ENCODE measurements at places on chromosomes 5 and 9.
A peak's percentile ranks its signal among the peaks of the same experiment; 100 is the strongest.

- no peak for DNase-seq
Measured at GRCh38 chr9:70205366-70206020, 53.3 kb upstream of the SMC5 start.

- peak; percentile 80 for DNase-seq
Measured at GRCh38 chr5:79020861-79021561, 35.9 kb upstream of the ARSB start.

DNA sequence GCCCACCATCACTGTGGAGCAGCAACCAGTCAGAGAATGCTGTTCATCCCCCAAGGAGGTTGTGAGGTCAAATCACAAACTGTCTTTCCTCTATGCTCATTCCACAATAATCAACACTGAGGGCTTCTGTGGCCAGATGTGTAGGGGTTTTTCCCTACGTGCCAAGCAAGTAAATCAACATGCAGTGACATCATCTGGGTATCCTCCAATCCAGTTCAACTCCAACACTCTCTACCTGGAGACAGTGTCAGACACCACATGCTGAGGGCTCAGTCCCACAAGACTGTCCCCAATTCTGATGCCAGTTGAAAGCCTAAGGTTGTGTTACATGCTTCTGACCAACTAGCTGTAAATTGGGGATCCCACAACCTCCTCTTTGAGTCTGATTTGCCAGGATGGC lies 57.3 kb upstream of the DMRT1 start:
- DNase-seq, result no peak

DNA sequence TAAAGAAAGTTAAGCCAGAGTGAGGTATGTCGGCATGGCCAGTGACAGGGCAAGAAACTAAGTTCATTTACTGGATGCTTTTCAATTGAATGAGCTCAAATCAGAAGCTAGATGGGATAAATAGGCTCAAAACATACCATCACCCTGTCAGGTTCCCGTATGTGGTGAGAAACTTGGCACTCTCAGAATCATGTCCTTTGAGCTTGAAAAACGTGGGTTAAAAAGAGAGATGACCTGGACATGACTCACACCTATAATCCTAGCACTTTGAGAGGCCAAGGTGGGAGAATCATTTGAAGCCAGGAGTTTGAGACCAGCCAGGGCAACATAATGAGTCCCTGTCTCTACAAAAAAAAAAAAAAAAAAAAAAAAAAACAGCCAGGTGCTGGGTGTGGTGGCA lies 121.7 kb upstream of the RGMB start:
- DNase-seq, result no peak

- peak; percentile 58 for DNase-seq
Measured at GRCh38 chr9:108103046-108103693, 613.6 kb upstream of the KLF4 start.

DNA sequence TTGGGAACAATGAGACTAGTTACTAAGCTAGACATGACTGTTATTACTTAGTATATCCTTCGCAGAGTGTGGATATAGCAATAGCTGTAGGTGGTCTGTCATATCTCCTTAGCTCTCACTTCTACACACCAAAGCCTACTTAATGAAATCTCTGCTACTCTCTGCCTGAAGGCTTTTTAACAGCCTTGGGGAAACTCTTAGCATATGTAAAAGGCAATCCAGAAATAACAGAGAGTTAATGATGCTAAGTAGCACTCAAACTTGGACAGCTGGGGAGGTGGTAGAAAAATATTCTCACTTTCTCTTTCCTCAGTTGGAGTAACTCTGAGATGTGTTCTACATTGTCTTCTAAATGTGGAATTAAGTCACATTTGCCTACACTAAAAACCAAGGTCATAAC lies 30.2 kb upstream of the C6 start:
- no peak for DNase-seq

DNA sequence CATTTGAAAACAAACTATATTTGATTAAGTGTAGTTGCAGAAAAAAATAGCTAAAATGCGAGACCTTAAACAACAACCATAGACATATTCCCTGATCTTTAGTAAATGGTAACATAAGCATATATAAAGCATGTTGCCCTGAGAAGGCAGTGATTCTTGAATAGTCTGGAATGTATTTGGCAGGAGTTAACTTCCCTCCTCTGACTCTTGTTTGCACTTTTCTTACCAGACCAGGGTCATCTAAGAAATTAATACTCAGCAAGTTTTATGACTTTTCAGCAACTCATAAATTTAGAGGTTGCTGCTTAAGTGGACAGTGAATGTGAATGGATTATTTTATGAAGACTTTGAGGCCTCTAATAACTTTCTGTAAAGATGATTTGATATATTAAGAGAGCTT lies 55.3 kb upstream of the NUDT12 start:
- peak; percentile 26 for DNase-seq

- no peak for DNase-seq
Measured at GRCh38 chr5:23419115-23419514, 88.3 kb upstream of the PRDM9 start.

- DNase-seq, result no peak
Measured at GRCh38 chr9:116686135-116686534, 970 bp upstream of the TRIM32 start.

GRCh38 chr5:175867587-175868347 lies 3.6 kb upstream of the CPLX2 start:
- no peak for DNase-seq

DNA sequence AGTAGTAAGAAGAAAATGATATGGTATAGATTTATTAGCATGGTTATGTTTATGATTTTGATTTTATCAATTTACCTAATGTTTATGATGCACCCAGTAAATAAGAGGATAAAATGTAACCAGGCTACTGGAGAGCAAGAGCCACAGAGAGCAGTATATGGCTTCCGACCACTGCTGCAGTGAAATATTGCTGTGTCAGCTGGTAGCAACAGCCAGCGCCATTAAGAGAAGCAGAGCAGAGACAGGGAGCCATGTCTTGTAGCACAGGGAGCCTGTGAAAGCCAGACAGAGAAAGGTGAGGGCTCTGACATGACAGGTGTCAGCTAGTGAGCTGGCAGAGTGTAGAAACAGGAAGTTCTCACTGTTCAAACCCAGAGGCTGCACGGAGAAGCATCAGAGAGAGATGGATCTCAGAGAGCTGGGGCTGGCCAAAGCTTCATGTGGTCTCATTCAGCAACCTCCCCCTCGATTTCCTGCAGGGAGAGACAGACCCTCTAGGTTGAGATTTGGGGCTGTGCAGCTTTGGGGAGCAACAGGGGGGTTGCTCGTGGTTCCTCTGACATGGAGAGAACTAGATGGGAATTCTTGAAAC lies 202.1 kb downstream of the MED10 start:
- no peak for DNase-seq

GRCh38 chr9:37953206-37953774 lies 49.4 kb upstream of the SLC25A51 start:
- DNase-seq, result no peak

- DNase-seq, result no peak
Measured at GRCh38 chr5:127355337-127355736, 64.7 kb downstream of the MEGF10 start.

GRCh38 chr5:112706446-112707016 lies 31.2 kb upstream of the APC start:
- no peak for DNase-seq

DNA sequence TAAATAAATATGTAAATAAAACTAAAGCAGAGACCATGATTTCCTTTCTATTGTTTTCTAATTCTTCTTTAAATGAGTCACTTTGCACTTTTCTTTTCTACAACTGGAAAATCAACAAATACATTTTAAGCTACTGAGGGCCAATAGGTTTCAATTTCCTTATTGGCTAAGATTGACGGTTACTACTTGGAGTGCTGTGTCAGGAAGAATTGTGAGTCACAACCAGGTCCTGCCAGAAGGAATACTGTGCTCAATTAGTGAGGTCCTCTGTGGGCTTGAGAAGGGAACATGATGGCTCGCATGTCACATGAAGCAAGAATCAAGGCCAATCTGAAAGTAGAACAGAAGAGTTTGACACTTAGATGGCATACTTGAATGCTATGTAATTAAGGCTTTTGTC lies 110.8 kb downstream of the HMHB1 start:
- DNase-seq, result peak; percentile 77

GRCh38 chr5:168580227-168580508 lies 1.0 kb upstream of the PANK3 start:
- DNase-seq, result peak; percentile 15

GRCh38 chr9:100071271-100071670 lies 27.5 kb downstream of the ERP44 start:
- DNase-seq, result no peak

- DNase-seq, result no peak
Measured at GRCh38 chr9:131433302-131433854, 39.5 kb downstream of the PRRC2B start.

GRCh38 chr5:154286557-154286956 lies 96.0 kb downstream of the GALNT10 start:
- no peak for DNase-seq

DNA sequence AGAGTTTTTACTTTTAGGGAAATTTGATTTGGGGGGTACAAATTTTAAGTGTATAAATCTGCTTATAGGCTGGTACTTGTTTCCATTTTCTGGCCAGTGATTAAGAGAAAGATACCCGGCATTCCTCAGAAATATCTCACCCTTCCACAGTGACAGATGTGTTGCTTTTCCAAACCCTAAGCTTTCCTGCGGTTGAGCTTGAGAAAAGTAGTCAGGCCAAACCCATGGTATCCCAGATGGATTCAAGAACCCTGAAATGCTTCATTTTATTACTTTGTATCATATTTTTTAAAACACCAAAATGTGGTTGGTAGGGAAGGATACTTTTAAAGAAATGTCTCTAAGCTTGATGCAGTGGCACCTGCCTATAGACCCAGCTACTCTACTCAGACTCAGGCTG lies 23.5 kb downstream of the SPTAN1 start:
- DNase-seq, result no peak

DNA sequence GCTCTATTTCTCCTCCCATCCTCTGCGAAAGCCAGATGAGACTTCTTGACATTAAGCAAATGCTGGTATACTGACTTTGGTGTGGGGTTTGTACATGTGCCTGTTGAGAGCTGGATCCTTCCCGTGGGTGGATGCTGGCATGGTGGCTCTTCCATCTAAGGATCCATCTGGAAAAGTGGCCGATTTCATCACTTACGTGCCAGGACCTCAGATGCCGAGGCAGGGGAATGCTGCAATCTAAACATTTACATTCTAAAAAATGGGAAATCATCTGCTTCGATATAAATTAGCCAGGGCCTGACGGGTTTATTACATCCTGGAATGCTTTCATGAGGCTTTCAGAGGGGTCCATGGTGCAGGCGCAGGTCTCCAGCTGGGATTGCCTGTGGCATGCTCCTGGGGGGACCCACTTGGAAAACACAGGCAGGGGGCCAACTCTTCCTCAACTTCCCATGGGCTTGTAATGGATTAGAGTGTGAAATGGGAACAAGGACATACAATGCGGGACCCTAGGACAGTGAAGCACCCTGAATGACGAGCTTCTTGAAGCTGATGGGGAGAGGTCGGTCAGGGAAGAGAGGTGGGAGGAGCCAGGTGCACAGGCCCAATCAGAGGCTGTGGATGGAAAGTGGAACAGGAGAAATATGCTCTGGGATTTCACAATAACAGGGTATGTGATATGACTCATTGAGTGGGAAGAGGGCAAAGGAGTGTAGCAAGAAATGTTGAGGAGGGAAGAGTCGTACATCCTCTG lies 105.5 kb upstream of the PITX1 start:
- peak; percentile 97 for DNase-seq

DNA sequence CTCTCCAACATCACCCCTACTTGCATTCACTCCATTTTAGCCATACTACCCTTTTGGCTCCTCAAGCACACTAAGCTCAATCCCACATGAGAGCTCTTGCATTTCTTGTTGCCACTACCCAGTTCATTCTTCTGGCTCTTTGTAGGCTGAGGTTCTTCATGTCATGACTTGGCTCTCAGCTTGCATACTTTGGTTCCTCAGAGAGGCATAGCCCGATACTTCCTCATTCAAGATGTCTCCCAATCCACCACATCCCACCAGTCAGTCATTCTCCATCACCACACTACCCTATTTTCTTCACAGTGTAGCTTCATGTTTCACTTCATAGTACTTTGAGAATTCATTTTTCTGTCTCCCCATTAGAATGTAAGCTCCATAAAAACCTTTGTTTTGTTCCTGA lies 116.7 kb downstream of the NR6A1 start:
- DNase-seq, result peak; percentile 19

DNA sequence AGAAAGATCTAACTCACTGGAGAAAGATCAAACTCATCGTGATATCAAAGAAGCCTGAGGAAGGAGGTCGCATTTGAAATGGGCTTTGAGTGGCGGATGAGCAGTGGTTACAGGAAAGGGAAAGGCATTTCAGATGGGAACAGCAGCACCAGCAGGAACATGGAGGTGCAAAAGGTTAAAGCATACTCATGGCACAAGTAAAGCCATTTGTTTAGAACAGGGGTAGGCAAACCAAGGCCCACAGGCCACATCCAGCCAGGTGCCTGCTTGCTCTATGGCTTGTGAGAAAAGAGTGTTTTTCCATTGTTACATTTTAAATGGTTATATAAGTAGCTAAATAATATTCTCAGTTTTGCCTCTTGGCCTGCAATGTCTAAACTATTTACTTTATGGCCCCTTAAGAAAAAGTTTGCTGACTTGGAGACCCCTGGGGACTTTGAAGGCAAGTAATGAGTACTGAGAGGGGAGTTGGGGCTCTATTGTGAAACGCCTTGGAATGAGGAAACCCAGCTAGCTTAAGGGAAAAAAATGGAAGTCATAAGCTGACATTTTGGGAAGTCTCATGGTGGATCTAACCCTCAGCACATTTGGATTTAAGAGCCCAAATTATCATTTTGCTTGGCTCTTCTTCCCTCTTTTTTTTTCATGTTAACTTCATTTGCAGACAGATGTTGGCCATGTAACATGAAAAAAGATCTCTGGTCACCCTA lies 211.1 kb downstream of the NR3C1 start:
- DNase-seq, result no peak

DNA sequence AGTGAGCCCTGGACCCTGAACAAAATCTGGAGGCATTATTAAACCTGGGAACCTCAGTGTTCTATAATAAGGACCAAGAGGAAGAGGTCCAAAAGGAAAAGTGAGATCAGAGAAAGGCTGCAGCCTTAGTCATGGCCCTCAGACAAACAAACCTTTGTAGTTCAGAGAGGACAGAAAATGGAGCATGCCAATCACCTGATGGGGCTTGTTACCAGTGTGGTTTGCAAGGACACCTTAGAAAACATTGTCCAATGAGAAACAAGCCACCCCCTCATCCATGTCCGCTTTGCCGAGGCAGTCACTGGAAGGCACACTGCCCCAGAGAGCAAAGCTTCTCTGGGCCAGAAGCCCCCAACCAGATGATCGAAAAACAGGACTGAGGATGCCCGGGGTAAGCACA lies 254.8 kb downstream of the CDH10 start:
- DNase-seq, result no peak

DNA sequence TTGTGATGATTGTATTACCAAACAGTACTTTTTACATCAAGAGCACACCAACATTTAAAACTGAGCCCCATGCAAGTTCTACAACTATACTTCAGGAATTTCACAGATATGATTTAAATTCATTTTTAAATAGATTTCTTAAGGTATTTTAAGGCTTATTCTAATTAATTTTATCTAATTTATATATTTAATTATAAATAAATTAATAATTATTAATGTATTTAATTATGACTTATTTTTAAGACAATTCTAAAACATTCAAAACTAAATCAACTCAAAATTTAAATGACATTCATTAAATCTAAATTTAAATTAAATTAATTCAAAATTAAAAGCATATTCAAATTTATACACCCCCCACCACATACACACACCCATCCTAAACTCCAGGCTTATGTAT lies 299.2 kb downstream of the NFIB start:
- DNase-seq, result no peak

- no peak for DNase-seq
Measured at GRCh38 chr5:135349451-135349850, 49.6 kb downstream of the MACROH2A1 start.

- DNase-seq, result peak; percentile 1
Measured at GRCh38 chr9:85142496-85142911, 473.0 kb downstream of the NTRK2 start.

All from fibroblast of skin of right quadriceps (primary cell).